ENCODE measurements at places on chromosomes 3 and 15.

DNA sequence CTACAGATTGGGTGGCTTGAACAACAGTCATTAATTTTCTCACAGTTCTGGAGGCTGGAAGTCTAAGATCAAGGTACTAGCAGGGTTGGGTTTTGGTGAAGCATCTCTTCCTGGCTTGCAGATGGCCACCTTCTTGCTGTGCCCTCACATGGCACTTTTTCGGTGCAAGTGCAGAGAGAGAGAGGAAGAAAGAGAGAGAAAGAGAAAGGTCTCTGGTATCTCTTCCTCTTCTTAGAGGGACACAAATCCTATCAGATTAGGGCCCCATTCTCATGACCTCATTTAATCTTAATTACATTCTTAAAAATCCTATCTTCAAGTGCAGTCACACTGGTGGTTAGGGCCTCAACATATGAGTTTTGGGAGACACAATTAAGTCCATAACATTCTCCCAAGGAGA is 167.1 kb downstream of the NFKBIZ start:
- no peak for DNase-seq

GRCh38 chr3:51378065-51378464 is 7.0 kb upstream of the MANF start:
- DNase-seq: no peak

GRCh38 chr15:96431786-96432185 is 101.3 kb downstream of the NR2F2 start:
- no peak for DNase-seq

- DNase-seq: no peak
These were observed 32.1 kb downstream of the SLC22A14 start for GRCh38 chr3:38314112-38314763.

- no peak for DNase-seq
These were observed 11.6 kb downstream of the RMDN3 start for GRCh38 chr15:40743485-40743901.

- DNase-seq: no peak
These were observed 39.4 kb upstream of the LMOD3 start for GRCh38 chr3:69161587-69162307.

- no peak for DNase-seq
These were observed 5.8 kb downstream of the TOPBP1 start for GRCh38 chr3:133655731-133656515.

- no peak for DNase-seq
These were observed 24.8 kb downstream of the AKAP13 start for GRCh38 chr15:85404918-85405866.

GRCh38 chr3:185400866-185401265 is 37.9 kb downstream of the MAP3K13 start:
- no peak for DNase-seq

- DNase-seq: no peak
These were observed 7.4 kb downstream of the PLXND1 start for GRCh38 chr3:129599073-129599472.

- no peak for DNase-seq
These were observed 25.4 kb downstream of the KY start for GRCh38 chr3:134625462-134625861.

DNA sequence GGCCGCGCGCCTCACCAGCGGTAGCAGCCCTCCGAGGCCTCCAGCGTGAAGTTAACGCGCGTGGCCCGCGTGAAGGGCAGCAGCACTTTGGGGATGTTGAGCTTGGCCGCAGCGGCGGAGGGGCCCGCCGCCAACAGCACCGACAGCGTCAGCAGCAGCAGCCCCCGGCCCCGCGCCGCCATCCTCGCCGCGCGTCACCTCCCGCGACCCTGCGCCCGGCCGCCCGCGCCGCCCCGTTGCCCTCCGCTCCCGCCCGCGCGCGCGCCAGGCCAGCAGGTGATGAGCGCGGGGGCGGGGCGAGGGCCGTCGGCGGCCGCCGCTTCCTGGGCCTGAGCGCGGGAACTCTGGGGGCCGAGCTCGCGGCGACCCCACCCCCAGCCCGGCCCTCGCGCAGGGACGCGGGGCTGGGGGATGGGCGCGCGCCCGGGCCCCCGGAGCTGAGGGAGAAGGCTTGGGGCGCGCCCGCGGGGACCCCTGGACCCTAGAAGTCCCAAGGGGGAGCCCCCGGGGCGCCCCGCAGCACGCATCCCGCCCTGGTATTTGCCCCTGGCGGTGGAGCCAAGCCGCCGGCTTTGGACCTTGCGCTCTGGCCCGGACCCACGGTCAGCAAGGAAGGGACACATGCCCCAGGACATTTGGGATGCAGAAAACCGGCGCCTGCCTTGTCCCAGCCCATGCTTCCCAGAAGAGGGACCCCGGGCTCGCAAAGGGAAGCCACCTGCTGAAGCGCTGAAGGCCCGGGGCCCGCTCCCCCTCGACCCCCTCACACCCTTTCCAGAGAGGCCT is at the start of gene NUP210:
NUP210 (minus strand) TSS at position 278 of the 786 bp plus-strand sequence; CDS start at position 182, 96 bp downstream.
- DNase-seq: peak; percentile 34

DNA sequence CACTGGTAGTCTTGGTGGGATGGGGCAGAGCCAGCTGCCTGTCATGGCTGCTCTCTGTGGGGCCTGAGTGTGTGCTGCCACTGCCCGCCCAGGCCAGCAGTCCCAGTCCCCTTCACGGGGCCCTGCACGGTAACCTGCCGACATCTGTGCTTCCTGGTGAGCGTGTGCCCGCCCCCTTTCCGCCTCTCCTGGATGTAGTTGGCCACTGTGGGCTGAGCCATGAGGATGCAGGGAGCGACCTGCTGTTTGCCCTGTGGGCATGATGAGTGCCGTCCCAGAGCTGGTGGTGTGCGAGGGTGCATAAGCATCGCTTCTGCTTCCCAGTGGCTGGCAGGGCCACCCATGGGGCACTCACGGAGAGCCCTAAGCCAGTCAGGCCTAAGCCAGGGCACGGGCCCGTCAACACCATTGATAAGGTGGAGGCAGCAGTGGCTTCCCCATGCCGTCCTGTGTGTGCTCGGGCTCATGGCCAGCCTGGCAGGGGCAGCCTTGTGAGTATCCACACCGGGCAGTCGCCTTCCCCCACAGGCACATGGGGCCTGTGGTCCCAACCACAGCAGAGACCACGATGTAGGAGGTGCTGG is 14.6 kb downstream of the PLXNA1 start:
- no peak for DNase-seq

- no peak for DNase-seq
These were observed 264.6 kb downstream of the THSD4 start for GRCh38 chr15:71379893-71380292.

GRCh38 chr15:39589193-39589814 is 8.4 kb downstream of the THBS1 start:
- DNase-seq: no peak

DNA sequence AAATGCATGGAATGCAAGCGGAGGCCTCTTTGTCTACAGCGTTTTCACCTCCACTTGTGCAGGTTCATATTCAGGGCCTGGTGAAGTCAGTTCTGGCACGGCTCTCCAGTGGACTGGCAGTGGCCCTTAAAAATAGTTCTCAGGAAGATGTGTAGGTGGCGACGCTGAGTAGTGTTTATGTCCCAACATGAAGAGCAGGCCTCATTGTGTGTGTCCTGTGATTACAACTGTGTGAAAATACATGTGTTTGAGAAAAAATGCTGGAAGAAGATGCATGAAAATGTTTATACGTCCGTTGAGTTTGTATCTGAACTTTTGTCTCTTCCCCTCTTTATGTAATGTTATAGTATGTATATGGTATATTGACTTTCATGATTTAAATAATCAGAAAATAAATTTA is 7.2 kb downstream of the LIPC start:
- DNase-seq: no peak

DNA sequence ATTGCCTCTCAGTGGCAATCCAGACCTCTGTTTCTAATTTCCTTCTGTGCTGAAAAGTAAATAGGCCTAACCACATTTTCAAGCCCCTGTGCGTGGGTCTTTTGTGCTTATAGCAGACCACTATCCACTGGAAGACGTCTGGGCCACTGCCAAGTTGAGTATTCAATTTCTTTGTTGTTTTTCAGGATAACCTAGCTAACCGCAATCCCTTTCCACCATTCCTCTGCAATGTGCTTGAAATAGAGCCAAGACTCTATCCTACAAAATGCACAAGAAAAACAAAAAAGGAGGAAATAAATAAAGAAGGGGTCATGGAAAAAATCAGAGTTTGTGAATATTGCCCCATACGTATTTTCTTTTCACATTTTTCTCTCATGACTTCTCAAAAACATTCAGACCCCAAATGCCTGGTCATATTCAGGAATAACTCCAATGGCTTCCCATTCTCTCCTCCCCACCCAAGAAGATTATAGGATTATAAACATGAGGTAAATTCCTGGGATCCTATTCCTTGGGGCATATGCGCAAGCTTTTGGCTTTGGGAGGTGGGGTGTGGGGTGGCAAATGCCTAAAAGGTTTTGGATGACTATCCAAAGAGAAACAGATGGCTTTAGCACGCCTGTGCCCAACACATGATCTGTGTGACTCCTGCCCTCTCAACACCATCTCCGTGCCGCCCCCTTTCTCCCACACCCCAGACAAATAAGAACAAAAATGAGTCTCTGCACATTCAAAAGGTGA is 217.9 kb upstream of the THBS1 start:
- no peak for DNase-seq

DNA sequence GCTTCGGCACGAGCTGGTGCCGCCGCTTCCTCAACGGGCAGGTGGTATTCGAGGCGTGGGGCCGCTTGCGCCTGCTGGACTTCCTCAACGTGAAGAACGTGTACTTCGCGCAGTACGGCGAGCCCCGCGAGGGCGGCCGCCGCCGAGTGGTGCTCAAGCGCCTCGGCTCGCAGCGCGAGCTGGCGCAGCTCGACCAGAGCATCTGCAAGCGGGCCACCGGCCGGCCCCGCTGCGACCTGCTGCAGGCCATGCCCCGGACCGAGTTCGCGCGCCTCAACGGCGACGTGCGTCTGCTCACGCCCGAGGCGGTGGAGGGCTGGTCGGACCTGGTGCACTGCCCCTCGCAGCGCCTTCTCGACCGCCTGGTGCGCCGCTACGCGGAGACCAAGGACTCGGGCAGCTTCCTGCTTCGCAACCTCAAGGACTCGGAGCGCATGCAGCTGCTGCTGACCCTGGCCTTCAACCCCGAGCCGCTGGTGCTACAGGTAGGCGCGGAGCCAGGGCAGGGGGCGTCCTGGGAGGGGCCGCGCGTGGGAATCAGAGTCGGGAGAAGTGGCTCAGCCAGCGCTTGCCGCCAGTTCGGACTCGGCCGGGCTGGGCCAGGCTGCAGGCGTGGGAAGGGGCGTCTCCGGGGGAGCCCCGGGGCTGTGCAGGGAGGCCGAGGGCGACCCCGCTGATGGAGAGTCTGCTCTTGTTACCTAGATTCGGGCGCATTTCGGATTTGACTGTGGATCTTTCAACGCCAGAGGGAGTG is 1.1 kb downstream of the DIPK2A start:
- DNase-seq: peak; percentile 34

DNA sequence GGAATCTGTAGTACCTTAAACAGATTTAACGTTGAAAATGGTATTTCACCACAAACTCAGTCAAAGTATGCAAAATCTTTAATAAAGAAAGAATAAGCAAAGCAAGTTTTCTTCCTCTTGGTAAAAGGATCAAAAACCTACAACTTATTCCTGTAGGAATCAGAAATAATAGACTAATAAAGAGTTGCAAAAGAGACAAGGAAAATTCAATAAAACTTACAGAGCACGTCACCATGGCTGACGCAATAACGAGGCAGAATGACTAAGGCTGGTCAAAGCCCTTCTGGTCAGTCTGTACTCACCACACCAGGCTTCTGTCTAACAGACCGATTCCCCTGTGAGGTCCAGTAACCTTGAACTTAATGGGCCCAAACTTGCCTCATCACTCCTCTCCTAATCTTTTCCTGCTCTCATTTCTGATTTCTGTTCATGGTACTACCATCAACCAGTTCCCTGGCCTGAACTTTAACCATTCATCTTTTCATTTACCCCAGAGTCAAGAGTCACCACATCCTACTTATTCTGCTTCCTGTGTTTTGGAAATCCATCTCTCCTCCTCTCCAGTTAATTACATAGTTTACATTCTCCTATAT is 5.0 kb downstream of the MASP1 start:
- no peak for DNase-seq

GRCh38 chr3:161372321-161373260 is 1.3 kb upstream of the SPTSSB start:
- no peak for DNase-seq

GRCh38 chr3:186590580-186591295 is 20.2 kb downstream of the DNAJB11 start:
- DNase-seq: no peak

- DNase-seq: no peak
These were observed 73.7 kb upstream of the TSPAN3 start for GRCh38 chr15:77144492-77145070.

- no peak for DNase-seq
These were observed 32.2 kb downstream of the PPP4R2 start for GRCh38 chr3:73028803-73029202.

- no peak for DNase-seq
These were observed 6.8 kb downstream of the CD96 start for GRCh38 chr3:111548756-111549155.

DNA sequence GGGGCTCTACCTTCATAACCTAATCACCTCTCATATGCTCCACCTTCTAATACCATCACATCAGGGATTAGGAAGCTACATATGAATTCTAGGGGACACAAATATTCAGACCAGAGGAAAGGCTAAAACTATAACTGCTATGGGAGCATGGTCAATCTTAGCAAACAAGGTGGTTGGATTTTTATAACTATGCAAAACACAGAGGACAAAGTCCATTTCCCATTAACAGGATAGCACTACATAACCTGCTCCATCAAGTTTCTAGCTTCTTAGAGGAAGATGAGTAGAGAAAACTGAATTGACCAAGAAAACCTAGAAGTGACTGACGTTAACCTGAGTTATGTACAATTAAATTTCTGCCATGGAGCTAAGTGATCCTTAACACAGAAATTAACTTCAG is 398.6 kb downstream of the TBL1XR1 start:
- DNase-seq: no peak

DNA sequence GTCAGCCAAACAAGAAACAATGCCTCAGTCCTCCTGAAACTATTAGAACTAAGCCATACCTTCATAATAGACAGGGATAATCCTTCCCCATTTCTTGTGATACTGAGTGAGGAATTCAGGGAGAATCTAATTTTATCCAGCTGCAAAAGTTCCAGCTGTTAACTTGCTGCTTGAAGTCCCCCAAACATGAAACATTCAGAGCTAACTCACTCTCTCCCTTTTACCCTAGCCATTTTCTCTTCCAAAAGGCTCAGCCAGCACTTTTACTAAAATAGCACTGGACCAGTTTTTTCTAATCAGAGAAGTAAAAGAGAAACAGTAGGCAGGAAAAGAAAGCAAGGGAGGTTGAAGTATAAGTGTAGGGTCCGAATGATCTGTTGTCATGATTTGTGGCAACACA is 268.1 kb downstream of the TAFA4 start:
- DNase-seq: no peak

Data from activated T-helper 1 cell treated with Interleukin-2 at 50 U/mL for 16 hours (primary cell).